ENCODE measurements at places on chromosomes 3 and 15.

GRCh38 chr15:50134524-50135024, 15.5 kb upstream of the ATP8B4 start:
- DNase-seq = no peak

- DNase-seq = no peak
Measured at GRCh38 chr3:40201770-40202169, 107.7 kb upstream of the EIF1B start.

GRCh38 chr15:55897560-55898336, 95.7 kb downstream of the NEDD4 start:
- peak; percentile 27 for DNase-seq

- no peak for DNase-seq
Measured at GRCh38 chr15:82958638-82959037, 6.1 kb upstream of the HOMER2 start.

DNA sequence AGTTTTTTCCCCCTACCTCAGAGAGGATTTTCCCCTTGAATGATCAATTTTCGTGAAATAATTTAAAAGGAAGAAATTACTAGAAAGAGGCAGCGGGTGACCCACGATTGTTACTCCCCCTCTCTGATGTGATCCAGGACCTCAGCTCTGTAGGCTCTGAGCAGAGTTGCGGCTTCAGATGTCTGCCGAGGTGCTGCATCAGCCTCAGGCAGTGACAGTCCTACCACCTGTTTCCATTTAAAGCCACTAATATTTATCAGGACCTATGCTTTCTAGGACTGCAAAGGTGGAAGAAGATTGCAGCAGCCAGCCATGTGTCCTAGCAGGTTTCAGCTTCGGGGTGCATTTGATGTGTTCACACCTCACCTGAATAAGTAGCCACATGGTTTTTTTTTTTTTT, 294.8 kb upstream of the C2CD4B start:
- no peak for DNase-seq

GRCh38 chr15:75019916-75020315, 3.5 kb upstream of the PPCDC start:
- no peak for DNase-seq

- peak; percentile 12 for DNase-seq
Measured at GRCh38 chr3:10609134-10609533, 103.7 kb upstream of the ATP2B2 start.

- DNase-seq = no peak
Measured at GRCh38 chr15:66832664-66833063, 130.6 kb downstream of the SMAD6 start.

DNA sequence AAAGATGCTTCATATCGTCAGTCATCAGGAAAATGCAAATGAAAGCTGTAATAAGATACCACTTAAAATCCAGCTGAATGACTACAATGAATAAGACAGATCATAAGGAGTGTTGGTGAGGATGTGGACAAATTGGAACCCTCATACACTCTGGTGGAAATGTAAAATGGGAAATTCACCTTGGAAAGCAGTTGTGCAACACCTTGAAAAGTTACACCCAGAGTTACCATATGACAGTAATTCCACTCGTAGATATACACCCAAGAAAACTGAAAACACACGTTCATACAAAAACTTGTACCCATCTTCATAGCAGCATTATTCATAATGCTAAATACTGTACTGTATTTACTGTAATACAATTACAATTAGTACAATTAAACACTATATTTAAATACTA, 2.3 kb downstream of the TTC23 start:
- no peak for DNase-seq

DNA sequence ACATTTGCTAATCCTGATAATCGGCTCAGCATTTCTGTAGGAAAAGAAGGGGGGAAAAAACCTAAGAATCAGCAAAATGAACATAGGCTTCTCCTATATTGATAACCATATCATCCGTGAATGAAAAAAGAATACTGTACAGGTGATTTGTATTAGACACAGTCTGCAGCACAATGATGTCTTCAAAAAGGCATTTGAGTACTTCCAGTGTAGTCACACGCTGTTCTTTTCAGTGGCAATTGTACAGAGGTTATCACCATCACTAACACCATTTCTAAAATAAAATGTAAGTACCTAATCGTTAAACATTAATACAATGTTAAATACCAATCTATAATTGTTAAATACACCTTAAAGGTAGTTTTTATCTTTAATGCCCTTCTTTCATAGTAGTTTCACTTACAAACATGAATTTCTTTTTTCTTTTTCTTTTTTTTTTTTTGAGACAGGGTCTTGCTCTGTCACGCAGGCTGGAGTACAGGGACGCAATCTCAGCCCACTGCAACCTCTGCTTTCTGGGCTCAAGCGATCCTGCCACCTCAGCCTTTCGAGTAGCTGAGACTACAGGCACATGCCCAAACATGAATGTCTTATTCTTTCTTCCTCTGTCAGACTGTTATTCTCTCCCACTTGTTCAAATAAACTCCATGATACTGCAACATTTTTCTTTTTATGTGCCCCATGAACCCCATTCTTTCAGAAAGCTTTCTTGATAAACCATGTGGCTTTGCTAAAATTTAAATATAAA, 18.4 kb downstream of the GOLGB1 start:
- no peak for DNase-seq

DNA sequence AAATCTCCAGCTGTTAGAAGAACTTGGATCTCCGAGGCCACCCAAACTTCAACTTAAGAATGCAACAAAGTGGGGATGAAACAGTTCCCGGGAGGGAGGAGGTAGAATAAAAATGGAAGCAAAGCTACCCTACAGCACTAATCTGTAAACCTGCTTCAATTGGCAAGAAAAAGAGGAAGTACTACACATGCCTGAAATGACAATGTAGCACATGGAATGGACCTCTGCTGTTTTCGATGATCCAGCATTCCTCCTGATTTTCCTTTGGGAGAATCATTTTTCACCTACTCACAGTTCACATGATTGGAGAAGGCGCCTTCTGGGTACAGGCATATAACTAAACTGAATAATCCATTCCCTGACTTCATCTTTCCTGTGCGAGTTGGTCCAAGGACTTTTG, 1081.5 kb downstream of the FHIT start:
- no peak for DNase-seq

- DNase-seq = no peak
Measured at GRCh38 chr3:120688121-120688520, 6.1 kb upstream of the HGD start.
